ENCODE measurements at places on chromosomes 7 and 10. TPM values are rescaled to one million over a fixed set of nuclear protein-coding genes. Genes with fewer than 3 reads are reported as not detected.

OR9A2 gene
- total RNA-seq: 0.71 TPM

DYNC1I1 gene
- 4.3 TPM for total RNA-seq

AGAP4 gene
- 30.5 TPM for total RNA-seq

LIPK gene
- total RNA-seq: not detected

ZNF804B gene
- total RNA-seq: not detected

SUGCT gene
- 7.2 TPM for total RNA-seq

IDI2 gene
- not detected for total RNA-seq

FGFR2 gene
- total RNA-seq: 10.8 TPM

NCF1 gene
- total RNA-seq: 15.3 TPM

HTR7 gene
- 0.94 TPM for total RNA-seq

RAMP3 gene
- 59.6 TPM for total RNA-seq

TLX1 gene
- total RNA-seq: not detected

AASS gene
- 54.3 TPM for total RNA-seq

C1QL3 gene
- not detected for total RNA-seq

CDK5 gene
- 5.7 TPM for total RNA-seq

- DNase-seq: no peak
These were observed 209.8 kb upstream of the SEMA3D start for GRCh38 chr7:85396676-85397075.

- peak; percentile 53 for DNase-seq
These were observed 39.0 kb downstream of the PDGFA start for GRCh38 chr7:480531-481218.

GRCh38 chr7:11726001-11726793, 105.8 kb downstream of the THSD7A start:
- no peak for DNase-seq

GRCh38 chr7:31487476-31487875, 26.4 kb upstream of the ITPRID1 start:
- no peak for DNase-seq

DNA sequence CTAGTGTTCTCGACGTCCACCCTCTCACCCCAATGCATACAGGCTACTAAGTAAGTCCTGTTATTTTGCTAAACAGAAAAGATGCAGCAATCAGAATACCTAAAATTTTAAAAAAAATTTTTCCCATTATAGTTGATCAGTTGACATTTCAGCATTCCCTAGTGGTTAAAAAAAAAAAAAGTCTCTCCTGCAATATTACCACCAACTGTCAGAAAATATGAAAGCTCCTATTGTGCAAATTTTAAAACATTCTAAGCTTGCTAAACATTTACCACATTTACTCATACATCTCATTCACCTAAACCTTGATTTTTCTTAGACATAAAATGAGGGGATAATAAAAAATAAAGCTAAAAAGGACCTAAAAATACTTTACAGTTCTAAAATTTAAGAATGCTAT, 165.6 kb downstream of the AVL9 start:
- no peak for DNase-seq

- DNase-seq: peak; percentile 84
These were observed 201.4 kb downstream of the PTEN start for GRCh38 chr10:88064608-88065382.

DNA sequence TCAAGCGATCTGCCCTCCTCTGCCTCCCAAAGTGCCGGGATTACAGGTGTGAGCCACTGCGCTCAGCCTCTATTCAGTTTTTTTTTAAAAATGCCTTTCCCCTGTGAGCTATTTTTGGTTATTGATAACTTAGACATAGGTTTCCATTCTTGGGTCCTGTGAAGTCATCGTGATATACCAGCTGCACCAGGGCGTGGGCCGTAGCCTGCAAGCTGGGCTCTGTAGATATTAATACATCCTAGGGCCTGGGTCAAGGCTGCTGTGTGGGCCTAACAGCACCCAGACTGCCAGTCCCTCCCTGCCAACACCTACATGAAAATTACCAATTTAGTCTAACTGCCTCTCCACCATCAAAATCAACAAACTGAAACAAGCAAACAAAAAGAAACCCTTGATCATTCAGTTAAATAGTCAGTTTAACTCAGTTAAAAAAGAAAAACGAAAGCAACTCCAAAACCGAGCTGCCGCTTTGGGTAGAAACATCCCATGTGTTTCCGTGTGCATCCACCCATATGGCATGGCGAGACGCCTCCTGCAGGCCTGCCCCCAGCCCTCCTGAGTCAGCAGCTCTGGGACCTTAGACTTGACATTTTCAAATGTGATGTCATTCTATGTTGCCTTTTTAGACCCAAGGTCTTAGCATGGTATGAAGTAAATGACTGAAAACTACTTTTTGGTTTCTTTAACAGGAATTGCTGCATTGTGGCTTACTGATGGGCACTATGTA, 330.2 kb downstream of the GLRX3 start:
- DNase-seq: no peak

DNA sequence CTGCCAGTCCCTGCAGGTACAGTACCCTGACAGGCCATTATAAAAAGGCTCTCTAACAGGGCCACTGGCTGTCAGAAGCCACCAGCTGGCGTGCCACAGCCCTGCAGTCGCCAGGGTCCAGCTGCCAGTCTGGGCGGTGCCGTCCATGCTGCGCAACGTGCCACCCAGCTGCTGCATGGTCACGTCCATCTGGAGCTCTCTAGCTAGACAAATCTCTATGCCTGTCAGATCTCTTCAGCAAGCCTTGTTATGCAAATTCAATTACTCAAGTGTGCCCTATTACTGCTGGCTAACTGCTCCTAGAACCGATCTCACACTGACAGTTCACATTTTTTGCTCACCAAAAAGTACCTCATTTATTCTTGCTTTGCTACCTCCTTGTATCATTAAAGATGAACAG, 75.9 kb downstream of the HIBADH start:
- DNase-seq: no peak

GRCh38 chr7:122913608-122914007, 27.3 kb upstream of the CADPS2 start:
- no peak for DNase-seq

GRCh38 chr10:62635127-62635526, 169.4 kb upstream of the ADO start:
- DNase-seq: no peak

- DNase-seq: no peak
These were observed at the start of gene RPA3 for GRCh38 chr7:7718492-7718891. Gene RPA3, minus strand, starts transcription at chr7:7718607. Its CDS starts 78,189 bp downstream, at chr7:7640418.

- no peak for DNase-seq
These were observed 239.1 kb upstream of the AUTS2 start for GRCh38 chr7:69359003-69359700.

DNA sequence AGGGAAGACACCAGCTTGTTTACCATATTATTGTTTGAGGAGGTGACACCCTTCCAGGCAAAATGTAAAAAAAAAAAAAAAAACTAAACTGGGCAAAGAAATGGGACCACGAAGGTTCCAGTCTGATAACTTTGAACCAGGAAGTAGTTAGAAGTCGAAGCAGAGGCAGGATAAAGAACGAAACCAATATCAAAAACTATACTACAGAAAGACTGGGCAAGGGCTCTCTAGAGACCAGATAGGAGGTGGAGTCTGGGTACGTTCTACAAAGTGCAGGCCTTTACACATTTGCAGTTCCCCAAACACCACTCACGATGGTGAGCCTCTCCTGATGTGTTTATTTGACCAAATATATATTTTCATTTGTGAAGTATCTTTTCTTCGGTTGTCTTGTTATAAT, 125.7 kb upstream of the CDK1 start:
- DNase-seq: no peak

- DNase-seq: no peak
These were observed 758.0 kb downstream of the TYW1 start for GRCh38 chr7:67754651-67755050.

- no peak for DNase-seq
These were observed 350.8 kb downstream of the PLXNA4 start for GRCh38 chr7:132225216-132226030.

- DNase-seq: no peak
These were observed 200.1 kb downstream of the SKAP2 start for GRCh38 chr7:26664274-26664673.

DNA sequence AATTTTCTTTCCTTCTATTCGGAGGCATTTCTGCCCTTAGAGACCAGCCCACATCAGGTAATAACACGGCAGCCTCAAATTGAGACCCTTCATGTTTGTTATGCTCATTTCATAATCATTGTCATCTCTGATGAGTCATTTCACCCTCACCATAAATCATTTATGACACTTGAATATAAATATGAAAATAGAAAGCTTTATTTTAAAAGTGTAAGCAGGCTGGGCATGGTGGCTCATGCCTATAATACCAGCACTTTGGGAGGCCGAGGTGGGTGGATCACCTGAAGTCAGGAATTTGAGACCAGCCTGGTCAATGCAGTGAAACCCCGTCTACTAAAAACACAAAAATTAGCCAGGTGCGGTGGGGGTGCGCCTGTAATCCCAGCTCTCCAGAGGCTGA, 57.4 kb upstream of the EGFR start:
- DNase-seq: no peak

- no peak for DNase-seq
These were observed 8.4 kb downstream of the NACAD start for GRCh38 chr7:45080265-45080957.

GRCh38 chr7:154844499-154844898, 158.4 kb downstream of the PAXIP1 start:
- DNase-seq: no peak

- no peak for DNase-seq
These were observed 12.1 kb downstream of the VIM start for GRCh38 chr10:17240096-17240495.

GRCh38 chr7:23272275-23272674, 25.7 kb downstream of the GPNMB start:
- no peak for DNase-seq

DNA sequence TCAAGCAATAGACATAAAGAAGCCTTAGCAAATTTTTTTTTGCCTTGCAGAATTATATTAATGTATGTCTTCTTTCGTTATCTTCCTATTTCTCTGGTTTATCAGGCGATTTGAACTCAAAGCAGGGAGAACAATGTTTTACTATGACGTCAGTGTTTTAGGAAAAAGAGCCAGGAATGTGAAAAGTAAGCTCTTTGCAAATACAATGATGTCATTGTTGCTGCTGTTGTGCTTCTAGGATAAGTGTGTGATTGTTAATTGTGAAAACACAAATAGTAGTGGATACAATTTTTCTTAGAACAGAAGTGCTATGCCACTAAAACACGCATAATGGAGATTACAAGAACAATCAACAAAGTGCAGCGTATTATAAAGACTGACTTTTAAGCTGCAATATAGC, 9.5 kb upstream of the AUTS2 start:
- DNase-seq: no peak

DNA sequence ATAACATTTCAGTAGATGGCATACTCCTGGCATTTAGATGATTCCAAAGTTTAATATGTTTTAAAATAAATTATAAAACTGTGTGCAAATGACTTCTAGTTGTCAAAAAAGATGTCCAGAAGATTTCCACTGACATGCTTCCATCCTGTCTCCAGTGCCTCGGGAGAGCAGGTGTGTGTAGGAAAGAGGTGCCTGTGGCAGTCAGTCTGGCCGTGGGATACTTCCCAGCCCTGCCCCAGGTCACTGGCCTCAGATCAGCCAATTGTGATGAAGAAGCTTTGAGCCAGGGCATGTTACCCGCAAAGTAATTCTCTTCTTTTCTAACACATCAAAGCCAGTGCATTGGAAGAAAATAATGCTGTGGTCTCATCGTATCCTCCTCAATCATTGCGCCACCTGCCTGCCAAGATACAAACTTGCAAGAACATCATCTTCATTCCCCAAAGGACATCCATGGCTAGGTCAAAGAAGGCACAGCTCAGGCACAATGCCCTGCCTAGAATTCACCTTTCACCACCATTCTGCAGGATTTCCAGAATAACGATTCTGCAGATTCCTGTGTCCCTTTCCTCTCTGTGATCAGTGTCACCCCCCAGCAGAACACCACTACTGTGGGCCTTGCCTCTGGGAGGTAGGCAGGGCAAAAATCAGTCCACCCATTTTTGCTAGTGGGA, 6.3 kb upstream of the KCNMA1 start:
- DNase-seq: no peak

GRCh38 chr7:132879579-132879978, 202.3 kb downstream of the CHCHD3 start:
- DNase-seq: no peak

DNA sequence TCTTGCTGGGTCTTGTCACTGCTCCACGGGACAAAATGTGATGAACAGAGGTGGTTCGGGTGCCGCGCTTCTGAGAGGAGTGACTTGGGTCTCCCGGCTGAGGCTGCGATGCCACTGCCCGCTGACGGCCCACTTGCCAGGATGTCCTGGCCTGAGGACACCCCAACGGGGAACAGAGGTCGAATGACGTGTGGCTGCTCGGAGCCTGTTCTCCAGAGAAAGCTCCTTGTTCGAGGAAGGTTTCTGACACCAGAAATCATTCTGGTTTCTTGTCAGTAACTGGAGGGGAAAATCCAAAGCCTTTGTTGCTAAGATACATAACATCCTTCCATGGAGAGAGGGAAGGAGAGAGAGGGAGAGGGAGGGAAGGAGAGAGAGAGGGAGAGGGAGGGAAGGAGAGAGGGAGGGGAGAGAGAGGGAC, 236.4 kb downstream of the WDR37 start:
- DNase-seq: no peak

DNA sequence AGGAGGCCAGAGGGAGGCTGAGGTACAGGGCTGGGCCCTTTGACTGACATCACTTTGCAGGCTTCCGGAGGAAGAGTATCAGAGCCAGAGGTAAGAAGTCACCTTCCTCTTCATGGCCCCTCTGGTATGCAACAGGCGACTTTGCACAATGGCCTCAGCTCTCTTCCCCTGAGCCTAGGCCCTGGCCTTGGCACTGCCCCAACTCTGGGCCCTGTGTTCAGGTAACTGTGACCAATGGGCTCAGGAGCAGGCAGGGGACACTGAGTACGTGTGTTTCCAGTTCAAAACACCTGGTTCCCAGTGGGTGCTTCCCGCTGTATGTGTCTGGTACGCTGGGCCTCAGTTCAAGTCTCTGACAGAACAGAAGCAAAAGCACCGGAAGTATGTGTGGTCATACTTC, 12.1 kb upstream of the PAX2 start:
- DNase-seq: no peak

GRCh38 chr7:81128011-81128410, 209.2 kb upstream of the SEMA3C start:
- no peak for DNase-seq

DNA sequence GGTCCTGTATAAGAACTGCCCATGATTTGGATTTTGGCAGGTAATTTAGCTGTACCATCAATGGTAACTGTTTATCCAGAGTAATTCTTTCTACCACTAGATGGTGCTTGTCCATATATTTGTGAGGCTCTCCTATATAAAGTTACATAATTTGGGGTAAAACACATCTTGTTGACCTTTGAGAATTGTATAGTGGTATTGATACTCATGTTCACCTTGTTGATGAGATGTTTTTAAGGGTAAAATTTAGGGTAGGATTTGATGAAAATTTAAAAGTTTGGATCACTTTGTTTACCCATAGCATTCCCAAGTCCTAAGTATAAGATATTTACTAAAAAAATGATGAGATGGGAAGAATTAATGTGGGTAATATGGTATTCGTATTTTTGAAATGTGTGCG, 31.6 kb downstream of the ST7 start:
- no peak for DNase-seq

Data from sciatic nerve (tissue), 2 donors.